ENCODE measurements at places on chromosomes 6 and 20. TPM values are rescaled to one million over a fixed set of nuclear protein-coding genes. Genes with fewer than 3 reads are reported as not detected.

GRCh38 chr6:12459945-12460661 is 169.9 kb downstream of the EDN1 start:
- no peak for DNase-seq

DNA sequence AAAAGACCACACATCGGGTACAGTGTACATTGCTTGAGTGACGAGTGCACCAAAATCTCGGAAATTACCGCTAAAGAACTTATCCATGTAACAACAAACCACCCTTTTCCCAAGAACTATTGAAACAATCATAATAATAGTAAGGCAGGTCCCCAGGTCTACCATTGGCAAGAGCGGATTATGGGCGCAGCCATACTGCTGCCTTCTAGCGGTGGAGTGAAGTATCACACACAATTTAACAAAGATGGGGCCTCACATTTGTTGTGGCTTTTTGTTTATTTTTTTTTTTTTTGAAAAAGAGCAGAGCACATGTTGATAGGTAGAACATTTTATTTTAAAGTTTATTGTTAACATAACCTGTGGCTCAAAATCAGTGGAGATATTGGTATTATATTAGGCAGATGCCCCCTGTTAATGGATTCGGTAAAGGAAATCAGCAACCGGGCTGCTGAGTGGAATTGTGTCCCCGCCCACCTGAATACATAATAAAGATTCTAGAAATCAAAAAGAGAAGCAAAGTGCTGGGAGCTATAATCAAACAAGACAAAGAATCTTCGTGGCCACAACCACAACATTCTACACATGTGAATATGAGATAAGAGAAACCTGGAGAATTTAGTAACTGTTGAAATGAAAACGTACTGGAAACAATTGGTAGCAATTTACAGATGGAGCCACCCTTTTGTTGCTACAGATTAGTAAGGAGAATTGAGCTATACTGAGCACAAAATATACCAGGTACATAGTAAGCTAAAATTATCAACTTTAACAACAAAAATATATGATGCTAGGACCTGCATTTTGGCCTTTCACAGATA is 94.2 kb upstream of the EXOC2 start:
- no peak for DNase-seq

DNA sequence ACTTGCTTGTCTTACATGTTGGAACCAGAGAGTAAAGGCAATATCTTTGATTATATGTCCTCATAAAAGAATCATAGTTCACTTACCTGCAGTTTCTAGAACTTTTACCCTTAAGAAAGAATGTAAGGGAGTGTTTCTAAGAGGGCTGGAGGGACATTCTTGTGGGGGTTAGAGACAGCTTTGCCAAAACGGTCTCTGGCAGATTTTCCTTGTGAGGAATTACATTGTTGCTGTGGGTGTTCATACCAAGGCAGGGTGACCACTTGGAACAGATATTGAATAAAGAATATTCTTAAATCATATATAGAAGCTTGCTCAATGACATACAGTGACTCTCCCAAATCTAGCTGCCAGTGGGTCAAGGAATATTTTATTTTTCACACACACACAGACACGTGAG is 517.6 kb upstream of the SOX4 start:
- DNase-seq, result no peak

DNA sequence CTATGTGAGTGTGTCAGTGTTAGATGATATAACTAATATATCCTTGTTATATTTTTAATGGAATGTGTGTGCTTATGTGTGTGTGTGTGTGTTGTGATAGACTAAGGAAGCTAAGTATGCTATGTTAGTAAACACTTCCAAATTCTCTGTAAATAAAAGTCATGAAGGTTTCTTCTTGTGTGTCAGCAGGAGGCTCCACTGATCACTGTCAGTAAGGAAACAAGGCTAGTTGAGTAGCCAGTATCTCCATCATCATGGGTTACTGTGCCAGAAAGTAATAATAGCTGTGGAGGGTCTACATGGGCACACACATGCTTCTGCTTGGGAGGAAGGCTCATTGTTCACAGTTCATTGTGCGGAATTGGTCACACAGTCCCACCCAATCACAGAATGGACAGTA is 302.8 kb upstream of the RNF217 start:
- no peak for DNase-seq

GRCh38 chr20:9441948-9442347 is 72.4 kb upstream of the LAMP5 start:
- no peak for DNase-seq

The HCRTR2 gene
- not detected for polyA plus RNA-seq

The GRM4 gene
- polyA plus RNA-seq, result not detected

The C6orf62 gene
- polyA plus RNA-seq, result 37.9 TPM

The ULBP1 gene
- polyA plus RNA-seq, result 0.09 TPM

The TCF15 gene
- polyA plus RNA-seq, result not detected
